CD4-positive, alpha-beta T cell (primary cell): ENCODE measurements at places on chromosomes 5 and 9.
A peak's percentile ranks its signal among the peaks of the same experiment; 100 is the strongest.

DNA sequence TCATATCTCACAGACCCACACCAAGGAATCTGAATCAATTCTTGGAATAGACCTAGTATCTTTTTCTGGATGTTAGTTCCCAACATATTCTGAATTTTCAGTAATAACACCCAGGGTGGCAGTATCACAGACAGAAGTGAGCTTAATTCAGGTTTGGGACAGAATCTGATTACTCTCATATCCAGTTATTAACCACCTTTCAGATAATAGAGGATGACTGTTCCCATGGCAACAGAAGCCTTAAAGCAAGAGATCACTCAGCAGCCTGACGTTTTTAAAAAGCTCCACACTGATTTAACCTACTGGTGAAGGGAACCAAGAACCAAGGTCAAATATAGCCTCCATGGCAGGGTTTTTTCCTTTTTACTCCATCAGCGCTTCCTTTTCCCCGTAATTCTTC is 68.4 kb downstream of the ACTBL2 start:
- DNase-seq: no peak

DNA sequence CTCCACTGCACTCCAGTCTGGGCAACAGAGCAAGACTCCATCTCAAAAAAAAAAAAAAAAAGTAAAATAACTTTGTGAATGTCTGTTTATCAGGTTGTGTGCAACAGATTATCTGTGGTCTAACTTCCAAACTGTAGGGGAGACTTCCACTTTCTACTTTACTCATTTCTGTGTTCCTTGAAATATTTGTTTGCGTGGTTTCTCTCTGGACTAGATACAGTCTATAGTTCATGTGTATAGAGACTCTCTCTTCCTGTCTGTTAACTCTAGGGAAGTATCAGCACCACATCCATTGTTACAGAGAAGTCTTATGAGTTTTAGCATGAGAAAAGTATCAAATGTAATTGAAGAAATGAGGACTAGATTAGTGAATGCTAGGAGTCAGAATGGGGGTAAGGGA is 168.3 kb downstream of the LPAR1 start:
- no peak for DNase-seq

GRCh38 chr5:103373597-103374472 is 115.3 kb downstream of the MACIR start:
- no peak for DNase-seq

DNA sequence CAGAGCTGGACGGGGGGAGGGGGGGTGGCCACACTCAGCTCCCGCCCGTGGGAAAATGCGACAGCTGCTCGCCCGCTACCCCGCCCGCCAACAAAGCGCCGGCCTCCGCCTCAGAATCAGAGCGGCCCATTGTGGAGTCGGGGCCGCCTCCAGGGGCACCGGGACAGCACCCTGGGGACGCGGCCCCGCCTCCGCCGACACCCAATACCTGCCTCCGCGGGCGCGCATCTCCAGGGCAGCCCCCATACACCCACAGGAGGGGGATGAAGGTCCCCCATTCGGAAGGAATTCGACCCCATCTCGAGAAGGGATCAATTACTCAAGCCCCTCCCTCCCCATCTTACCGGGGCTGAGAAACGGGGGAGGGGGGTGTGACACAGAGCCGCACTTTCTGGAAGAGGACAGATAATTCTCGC is 1.3 kb downstream of the NOTCH1 start:
- no peak for DNase-seq

DNA sequence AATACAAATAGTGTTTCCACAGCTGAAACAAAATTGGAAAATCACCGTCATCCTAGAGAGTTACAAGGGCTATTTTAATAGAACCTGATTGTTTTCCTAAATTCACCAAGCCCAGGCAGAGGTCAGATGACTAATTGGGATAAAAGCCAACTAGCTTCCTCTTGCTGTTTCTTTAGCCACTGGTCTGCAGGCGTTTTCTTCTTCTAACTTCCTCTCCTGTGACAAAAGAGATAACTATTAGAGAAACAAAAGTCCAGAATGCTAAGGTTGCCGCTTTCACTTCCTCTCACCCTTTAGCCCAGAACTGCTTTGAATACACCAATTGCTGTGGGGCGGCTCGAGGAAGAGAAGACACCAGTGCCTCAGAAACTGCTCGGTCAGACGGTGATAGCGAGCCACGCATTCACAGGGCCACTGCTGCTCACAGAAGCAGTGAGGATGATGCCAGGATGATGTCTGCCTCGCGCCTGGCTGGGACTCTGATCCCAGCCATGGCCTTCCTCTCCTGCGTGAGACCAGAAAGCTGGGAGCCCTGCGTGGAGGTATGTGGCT is at the start of gene TLR4:
Gene TLR4, plus strand, starts transcription at position 380 of the 552 bp plus-strand sequence. Its CDS starts 70 bp downstream, at position 450.
- DNase-seq: no peak

DNA sequence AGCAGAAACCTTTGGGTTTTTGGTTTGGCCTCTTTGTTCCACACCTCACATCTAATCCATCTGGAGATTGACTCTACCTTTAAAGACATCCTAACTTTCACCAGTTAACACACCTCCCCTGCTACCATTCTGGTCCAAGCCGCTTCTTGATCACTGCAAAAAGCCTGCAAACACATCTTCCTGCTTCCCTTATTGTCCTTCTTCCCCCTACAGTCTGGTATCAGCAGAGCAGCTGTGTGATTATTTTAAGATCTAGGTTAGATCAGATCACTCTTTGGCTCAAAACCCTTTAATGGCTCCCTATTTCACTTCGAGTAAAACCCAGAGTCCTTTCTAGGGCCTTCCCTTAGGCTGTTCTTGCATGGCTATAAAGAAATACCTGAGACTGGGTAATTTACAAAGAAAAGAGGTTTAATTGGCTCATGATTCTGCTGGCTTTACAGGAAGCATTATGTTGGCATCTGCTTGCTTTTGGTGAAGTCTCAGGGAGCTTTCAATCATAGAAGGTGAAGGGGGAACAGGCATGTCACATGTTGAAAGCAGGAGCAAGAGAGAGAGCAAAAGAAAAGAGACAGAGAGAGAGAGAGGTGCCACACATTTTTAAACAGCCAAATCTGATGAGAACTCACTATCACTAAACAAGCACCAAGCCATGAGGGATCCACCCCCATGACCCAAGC is 1.5 kb upstream of the TEX10 start:
- no peak for DNase-seq

DNA sequence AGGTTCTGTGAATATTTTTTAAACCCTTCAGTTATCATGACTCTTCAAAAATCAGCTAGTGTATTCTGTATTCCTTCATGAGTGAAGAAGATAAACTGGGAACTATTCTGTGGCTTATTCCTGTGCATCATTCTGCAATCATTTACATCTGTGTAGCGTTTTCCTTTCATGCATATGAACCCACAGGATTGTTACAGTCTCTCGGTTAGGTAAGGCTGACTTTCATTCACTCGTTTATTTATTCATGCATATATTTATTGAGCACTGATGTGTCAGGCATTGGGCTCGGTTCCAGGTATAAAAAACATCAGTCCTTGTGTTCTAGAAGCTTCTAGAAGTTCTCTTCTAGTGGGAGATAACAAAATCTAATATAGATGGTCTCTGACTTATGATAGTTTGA is 318.4 kb downstream of the MAN2A1 start:
- DNase-seq: no peak

GRCh38 chr5:13601112-13601511 is 343.4 kb downstream of the DNAH5 start:
- no peak for DNase-seq

DNA sequence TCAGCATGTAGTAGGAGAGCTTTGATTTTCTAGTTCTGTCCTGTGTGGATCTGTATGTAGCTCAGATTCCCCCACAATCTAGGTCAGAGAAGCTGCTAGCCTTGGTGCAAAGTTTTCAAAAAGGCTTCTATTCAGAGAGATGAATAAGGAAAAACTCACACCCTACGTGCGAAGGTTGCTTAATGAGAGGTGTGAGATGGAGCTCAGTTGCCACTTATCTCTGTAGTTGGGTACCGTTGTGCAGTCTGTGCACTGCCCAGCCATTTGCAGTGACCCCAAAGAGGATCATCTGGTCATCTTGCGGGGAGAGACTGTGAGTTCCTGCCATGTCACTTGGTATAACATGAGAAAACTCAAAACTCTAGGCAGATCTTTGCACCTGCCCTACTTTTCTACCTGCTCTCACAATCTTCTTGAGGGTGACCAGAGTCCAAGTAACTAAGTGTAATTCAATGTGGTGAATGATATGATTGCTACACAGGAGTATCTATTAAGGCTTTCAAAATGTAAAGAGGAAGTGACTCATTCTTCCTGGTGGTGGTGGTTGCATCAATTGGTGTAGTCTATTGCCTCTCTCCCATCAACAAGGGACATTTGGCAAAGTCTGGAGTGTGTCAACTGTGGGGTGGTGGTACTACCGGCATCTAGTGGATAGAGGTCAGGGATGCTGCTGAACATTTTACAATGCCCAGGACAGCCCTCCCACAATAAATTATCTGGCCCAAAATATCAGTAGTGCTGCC is 65.2 kb downstream of the TMC1 start:
- peak; percentile 5 for DNase-seq
